ENCODE measurements at places on chromosomes 1 and 21.

DNA sequence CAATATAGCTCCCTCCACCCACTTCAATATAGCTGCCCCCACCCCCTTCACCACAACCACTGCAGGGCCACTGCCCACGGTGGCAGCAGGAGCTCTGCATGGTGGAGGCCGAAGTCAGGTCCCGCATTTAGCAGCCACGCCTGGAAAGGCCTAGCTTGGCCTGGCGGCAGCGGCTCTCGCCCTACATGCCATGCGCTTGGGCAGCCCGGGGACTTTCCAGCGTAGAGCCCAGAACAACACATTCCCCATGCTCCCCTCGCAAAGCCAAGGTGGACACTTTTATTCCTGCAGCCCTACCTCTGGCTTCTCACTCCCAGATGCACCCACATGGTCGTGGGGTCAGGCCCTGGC, 37.1 kb downstream of the LHX4 start:
- DNase-seq: no peak

DNA sequence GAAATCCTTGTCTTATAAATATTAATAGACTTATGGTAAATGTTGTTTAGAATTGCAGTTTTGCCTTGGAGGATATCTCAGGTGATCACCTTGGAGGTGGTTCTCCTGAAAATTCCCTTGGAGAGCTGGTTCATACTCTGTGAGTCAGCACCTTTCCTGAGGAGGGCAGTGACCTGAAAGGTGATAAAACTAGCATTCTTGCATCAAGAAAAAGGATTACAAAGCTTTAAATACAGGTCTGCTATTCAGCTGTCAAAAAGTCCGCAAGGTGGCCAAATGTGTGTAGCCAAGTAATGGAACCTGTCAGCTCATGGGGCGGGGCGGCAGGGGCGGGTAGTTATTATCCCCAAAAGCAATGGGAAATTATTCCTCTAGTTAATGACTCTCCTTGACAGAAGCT, 52.8 kb upstream of the EDARADD start:
- no peak for DNase-seq

DNA sequence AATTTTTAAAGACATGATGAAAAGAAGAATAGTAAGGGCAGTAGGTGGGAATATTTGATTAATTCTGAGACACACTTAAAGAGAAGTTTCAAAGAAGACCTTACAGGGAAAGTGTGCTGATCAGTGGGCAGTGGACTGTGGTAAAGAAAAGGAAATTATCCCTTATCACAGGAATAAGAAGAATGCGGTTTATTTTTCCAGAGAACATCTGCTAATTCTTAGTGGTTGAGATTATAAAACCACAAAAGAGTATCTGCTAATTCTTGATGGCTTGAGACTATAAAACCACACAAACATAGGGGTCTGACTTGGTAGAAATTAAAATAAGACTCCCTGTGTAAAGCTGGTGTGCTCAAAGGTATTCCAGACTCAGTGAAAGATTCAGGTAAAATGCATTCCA, 60.0 kb upstream of the KCTD3 start:
- DNase-seq: no peak

GRCh38 chr21:42161401-42161955, 57.5 kb upstream of the ABCG1 start:
- DNase-seq: no peak

GRCh38 chr1:40762144-40762923, 21.3 kb upstream of the KCNQ4 start:
- no peak for DNase-seq

DNA sequence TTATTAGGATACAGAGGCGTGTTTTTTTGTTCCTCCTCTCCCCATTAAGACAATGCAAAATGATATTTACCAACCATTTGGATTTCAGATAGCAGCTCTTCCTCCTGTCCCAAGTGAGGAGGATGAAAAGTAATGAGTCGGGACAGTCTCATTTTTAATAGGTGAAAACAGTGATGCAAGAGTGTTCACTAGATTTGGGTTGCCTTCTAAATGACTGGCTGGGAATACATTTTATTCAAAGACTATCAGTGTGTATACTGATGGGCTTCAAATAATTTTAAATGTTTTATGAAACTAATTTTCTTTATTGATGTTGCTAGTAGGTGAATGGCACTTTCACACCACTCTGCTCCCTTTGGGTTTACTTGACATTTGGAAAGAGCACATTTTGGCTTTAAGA, 2.1 kb downstream of the RCOR3 start:
- no peak for DNase-seq

GRCh38 chr1:248862998-248863881, 4.4 kb upstream of the ZNF692 start:
- peak; percentile 91 for DNase-seq

DNA sequence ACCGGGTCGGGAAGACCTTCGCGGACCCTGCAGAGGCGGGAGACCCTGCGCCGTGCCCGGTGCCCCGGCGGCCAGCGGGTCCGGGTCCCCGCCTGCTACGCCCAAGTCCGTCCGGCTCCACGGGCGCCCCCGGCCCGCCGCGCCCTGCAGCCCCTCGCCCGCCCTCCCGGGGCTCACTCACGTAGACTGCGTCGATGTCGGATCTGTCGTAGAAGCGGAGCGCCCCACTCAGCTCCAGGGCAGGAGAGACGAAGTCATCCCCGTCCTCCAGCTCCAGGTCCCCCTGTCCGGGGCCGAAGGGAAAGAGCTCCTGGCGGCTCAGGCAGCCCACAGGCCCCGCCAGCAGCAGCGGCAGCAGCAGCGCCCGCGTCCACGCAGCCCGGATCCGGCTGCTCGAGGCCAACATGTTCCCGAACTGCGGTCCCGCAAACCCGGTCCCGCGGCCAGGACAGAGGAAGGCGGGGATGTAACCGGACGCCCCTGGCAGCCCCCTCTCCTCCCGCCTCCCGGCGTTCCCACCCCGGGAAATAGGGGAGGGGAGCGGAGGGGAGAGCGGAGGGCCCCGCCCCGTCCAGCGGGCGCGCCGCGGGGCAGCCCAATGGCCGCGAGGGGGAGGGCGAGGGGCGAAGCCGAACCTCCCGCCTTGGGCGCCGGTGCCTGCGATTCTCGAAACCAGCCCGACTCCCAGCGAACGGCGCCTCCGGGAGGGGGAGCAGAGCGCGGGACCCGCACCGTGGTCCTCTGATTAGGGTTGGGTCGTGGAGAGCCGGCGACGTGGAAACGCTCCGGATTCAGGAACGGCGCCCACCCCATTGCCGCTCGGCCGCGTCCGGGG, at the start of gene NID1:
Gene NID1 (minus strand): TSS at position 417 of the 835 bp plus-strand sequence. CDS start 11 bp downstream, at position 406.
- DNase-seq: peak; percentile 91

DNA sequence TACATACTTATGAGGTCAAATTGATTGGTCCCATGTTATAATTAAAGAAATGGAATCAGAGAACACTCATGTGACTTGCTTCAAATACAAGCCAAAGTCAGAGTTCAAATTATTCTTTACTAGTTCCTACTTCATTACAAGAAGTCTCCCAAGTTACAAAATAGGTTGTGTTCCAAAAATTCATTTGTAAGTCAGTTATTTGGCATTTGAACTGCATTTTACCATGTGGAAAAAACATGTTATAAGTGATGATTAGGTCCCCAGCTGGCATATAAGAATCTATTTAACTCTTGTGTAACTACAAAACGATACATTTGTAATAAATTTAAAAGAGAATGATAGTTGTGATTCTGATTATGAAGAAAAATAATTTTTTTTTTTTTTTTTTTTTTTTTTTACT, 124.1 kb downstream of the DISP1 start:
- DNase-seq: no peak

DNA sequence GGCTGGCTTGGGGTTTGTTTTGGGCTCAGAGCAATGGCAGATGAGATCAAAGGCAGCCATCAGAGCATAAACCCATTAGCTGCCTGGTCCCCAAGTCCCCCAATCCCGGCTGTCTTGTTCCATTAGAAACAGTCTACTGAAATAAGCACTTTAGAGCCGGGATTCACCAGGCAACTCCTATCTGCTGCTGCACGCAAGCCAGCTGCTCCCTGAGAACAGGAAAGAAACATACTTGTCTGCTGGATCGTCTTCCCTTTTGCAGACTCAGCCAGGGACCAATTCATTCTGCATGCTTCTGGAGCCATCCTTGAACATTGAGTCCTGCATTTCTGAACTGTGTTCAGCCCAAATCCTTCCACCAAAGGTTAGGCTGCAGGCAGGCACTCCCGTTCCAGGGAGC, 21.8 kb downstream of the RXRG start:
- no peak for DNase-seq

GRCh38 chr1:244350027-244350426, 101.7 kb downstream of the ADSS2 start:
- no peak for DNase-seq

GRCh38 chr21:45384656-45385548, 20.1 kb upstream of the COL18A1 start:
- DNase-seq: no peak

- DNase-seq: no peak
Measured at GRCh38 chr1:160546942-160547341, 23.9 kb upstream of the SLAMF6 start.

GRCh38 chr1:204780630-204781029, 90.0 kb upstream of the NFASC start:
- DNase-seq: no peak

DNA sequence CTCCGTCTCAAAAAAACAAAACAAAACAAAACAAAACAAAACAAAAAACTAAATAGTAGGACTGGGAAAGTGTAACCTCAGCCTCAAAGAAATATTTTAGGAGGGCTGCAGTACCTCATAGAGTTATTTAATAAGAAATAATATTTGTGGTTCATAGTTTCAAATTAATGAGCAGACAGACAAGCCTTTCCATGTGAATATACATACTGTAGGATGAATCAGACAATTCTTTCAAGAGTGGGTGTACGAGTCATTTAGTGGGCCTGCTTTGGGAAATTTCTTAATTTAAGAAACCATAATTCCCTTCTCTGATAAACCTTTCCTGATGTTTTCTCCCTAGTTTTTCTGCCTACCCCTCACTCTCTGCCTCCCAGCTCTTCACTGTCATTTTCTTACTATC, 52.5 kb downstream of the CDC14A start:
- no peak for DNase-seq

DNA sequence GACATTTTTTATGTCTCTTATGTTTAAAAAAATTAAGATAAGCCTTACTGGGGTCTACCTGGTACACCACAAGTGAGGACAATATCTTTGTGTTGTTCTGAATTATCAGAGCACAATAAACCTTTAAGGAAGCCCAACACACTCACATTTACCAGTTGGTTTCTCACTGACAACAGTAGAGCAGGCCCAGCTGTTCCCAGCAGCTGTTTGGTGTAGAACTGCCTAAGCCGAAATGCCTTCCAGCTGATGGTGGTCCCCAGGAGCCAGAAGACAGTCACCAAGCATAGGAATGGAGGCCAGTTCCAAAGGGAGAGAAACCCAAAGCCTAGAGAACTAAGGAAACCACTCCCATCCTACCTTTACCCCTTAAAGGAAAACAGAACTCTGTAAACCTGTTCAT, 428.6 kb upstream of the CAMK1G start:
- DNase-seq: no peak

Data from right atrium auricular region (tissue), 2 donors.